ENCODE measurements at places on chromosomes 6 and 20. TPM values are rescaled to one million over a fixed set of nuclear protein-coding genes. Genes with fewer than 3 reads are reported as not detected.

DNA sequence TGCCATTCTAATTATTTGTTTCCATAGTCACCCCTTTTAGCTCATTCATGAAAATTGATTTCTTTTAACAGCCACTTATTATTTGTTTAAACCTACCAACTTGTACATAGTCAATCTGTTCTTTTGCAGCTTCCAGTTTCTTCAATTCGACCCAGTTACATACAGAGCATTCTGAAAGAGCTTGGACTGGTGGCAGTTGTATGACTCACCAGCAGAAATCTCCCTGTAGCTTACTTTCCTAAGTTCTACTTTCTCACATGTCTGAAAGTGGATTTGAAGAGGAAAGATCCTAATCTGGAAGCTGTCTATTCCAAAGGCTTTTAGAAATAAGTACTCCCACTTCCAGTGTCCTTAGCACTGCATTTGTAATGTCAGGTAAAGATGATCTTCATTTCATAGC lies 447.9 kb downstream of the HTR1B start:
- no peak for DNase-seq

DNA sequence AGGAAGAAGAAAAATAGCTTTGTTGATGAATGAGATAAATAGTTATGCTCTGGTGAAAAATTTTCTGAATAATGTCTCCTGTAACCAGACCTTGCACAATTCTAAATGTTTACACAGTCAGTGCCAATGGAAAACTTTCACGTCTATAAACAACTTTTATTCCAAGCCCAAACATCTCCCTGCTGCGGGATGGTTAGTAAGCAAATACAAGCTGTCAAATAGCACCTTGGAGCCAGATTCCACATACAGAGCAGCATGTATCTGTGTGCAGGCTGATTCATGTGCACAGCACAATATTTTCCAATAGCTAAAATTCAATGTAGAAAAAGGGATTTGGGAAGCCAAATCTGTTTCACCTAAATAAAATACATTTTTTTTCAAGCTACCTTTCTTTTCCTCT lies 813.3 kb downstream of the HACE1 start:
- DNase-seq: no peak

DNA sequence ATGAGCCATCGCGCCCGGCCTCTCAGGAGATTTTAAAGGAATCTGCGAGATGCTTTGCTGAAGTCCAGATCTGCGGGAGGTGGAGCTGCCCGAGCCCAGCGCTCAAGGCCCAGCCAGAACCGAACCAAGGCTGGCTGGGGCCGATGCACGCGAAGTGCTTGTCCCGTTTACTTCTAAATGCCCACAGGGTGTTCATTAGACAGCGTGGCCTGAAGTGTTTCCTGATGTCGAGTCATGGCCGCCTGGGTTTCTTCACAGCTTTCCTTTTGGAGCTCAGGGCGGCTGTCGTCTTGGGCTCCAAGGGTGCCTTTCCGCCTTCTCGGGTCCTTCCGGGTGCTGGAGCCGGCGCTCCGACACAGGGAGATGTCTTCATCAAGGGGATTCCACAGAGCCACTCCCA lies 25.1 kb upstream of the CCR6 start:
- no peak for DNase-seq

GRCh38 chr6:23499549-23499948 lies 626.5 kb upstream of the NRSN1 start:
- no peak for DNase-seq

DNA sequence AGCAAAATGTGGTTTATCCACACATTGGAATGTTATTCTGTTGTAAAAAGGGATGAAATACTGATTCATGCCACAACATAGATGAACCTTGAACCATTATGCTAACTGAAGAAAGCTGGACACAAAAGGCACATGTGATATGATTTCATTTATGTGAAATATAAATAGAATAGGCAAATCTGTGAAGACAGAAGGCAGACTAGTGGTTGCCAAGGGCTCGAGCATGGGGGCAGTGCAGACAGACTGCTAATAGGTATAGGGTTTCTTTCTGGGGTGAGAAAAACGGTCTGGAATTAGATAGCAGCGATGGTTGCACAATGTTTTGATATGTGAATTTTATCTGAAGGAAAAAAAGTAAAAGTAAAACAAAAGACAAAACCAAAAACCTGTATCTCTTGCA lies 54.6 kb upstream of the FNDC1 start:
- DNase-seq: no peak

DNA sequence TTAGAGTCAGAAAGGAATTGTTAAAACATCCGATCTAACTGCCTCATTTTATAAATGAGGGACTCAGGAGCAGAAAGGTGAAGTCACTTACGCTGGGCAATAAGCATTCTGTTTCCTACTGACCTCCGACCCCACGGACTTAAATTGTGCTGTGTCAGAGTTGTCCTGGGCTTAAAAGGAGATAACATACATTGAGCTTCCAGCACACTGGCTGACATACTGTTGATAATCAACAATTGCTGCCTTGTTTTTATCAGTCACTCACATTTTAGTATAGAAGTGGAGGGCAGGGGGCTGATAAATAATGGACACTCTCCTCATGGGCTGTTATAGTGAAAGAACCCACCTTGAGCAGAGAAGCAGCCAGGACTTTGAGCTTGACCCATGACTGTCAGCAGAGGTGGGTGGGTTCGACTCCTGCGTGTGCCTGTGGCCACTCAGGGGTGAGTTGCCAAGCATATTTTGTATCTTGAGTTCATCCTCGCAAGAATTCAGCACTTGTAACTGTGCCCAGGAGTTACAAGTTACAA lies 166.5 kb upstream of the JARID2 start:
- no peak for DNase-seq

DNA sequence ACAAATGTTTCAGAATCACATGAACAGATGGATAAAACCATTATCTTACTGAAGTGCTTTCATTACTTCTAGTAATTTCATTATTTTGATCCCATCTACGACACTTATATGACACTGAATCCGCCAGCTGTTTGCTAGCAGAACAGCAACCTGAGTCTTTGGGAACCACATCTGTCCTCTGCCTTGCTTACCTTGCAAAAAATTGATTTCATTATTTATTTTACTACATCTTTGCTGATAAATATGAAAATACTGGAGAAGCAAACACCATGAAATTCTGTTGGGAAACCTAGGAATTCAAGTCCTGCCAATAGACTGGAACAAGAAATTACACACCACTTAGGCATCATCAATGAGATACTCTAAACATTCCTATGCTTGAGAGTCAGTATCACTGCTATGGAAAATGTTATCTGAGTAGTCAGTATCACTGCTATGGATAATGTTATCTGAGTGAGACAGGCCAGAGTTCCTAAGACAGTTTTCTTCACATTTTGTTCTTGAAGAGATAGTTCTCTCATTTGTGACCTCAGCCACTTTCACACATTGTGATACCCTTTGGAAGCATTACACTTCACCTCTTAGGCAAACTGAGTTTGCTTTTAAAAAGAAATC lies 91.9 kb downstream of the PDE10A start:
- no peak for DNase-seq

- DNase-seq: no peak
Measured at GRCh38 chr6:37005827-37006567, 542 bp downstream of the FGD2 start.

DNA sequence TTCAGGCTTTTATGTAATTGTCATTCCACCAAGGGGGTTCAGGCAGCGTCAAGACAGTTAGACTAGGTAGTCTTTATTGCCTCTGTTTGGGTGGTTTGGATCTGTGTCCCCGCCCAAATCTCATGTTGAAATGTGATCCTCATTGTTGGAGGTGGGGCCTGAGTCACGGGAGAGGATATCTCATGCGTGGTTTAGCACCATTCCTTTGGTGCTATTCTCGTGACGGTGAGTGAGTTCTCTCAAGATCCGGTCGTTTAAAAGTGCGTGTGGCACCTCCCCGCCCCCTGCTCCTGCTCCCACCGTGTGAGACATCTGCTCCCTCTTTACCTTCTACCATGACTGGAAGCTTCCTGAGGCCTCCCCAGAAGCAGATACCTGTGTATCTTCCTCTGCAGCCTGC lies 51.3 kb upstream of the FOXC1 start:
- DNase-seq: no peak

DNA sequence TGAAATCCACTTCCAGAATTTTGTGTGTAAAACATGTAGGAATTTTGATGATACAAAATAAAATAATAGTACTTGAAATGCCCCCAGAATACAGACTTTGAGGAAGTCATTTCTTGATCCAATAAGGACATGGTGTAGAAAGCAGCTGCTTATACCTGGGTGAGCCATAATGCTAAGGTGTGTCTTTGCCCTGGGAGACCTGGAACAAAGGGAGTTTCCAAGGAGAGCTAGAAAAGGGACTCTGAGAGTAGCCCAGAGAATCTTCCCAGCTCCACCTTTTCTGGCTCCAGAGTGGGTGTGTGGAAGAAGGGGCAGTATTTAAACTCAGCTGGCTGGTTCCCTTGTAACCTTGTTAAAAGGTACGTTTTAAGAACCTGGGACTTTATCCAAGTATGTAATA lies 77.7 kb downstream of the SOBP start:
- no peak for DNase-seq

DNA sequence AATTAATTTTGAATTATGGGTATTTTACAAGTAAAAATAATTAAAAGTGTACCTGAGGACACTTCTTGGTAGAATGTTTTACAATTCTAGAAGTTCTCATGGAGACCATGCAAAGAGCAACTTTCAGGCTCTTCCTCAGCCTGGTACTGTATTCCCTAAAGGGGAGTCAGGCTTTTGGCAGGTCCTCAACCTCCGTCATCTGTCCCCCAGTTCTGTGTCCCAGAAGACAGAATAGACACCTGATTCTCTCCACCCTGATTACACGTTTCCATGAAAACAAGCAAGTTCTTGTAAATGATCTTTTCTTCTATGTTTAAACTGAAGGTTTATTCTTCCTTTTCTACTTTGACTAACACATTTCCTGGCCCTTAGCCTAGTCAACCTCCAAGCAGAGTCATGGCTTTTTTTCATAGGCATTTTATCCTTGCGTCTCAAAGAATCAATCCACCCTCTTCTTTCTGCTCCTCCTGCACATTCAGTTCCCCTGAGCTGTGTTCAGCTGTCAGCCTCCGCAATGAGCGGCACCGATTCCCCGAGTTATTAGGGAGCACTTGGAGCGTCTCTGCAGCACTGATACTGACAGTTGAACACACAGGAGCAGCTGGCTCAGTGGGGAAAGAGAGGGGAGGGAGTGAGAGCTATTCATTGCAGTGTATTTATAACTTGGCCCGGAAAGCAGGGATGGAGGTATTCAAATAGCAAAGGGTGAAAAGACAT lies 1082.4 kb upstream of the MAP3K7 start:
- no peak for DNase-seq

DNA sequence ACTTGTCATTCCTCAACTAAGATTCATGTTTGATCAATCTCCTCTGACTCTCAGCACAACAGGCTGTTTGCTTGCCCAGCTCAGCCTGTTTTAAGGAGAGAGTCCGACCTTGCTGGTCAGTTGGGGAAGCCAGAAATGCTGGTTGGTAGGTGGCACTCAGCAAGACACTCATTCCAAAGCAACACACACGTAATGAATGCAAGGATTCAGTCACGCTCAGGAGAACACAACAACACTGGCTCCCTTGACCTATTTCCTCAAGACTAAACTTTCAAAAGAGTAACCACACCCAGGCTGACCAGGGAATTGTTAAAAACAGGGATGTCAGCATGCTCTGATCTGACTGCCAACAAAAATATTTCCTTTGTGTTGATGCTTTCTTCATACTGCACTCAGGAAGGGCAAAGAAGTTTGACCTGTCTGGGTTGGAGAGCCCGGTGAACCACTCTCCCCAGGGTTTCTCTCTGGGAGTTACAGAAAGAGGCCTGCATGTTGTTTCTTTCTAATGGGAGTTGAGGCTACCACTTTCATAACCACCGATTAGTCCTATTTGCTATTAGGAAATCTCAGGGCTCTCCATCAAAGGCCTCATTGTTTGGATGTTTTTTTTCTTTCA lies 25.6 kb upstream of the PREP start:
- DNase-seq: no peak

- no peak for DNase-seq
Measured at GRCh38 chr6:119476024-119476423, 126.5 kb upstream of the MAN1A1 start.

GRCh38 chr6:164825386-164825785 lies 484.0 kb downstream of the C6orf118 start:
- no peak for DNase-seq

DNA sequence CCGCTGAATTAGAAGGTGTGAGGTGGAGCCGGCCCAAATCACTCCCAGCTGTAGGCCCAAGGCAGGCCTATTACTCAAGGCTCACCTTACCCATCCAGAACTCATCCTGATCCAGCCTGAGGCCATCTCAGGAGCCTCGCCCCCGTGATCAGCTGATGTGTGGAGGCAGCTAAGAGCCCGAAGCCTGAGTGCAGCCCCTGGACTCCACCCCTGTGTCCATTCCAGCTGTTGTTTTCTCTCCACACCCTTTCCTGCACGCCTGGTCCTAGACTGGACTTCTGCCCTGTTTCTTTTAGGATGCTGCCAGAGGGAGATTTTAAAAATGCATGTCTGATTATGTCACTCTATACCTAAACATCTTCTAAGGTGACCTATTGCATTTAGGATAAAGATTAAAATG lies 124.7 kb upstream of the SUPT3H start:
- no peak for DNase-seq

- no peak for DNase-seq
Measured at GRCh38 chr6:3135668-3136291, 17.3 kb downstream of the BPHL start.

DNA sequence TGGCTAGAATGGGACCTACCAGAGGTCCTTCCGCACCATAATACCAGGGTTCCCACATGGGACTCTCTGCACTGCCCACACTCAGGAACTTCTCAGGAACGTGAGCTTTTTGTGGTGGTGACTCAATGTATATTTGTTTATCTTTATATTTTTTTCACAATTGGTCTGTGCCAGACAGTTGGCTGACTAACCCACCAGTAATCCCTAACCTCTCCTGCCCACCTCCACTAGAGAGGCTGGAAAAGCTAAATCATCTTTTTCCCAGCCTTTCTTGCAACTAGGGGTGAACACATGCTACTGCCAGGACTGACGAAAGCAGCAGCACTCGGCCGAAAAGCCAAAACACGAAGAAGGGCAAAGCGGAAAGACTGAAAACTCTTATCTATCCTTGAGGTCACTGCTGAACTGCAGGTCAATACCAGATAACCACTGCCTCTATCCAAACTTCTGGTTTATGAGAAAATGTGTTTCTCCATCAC lies 112.9 kb downstream of the TRERF1 start:
- no peak for DNase-seq

MDFI gene
- total RNA-seq: 21.7 TPM

SCRT2 gene
- total RNA-seq: not detected

PI3 gene
- total RNA-seq: not detected

EYS gene
- total RNA-seq: 0.48 TPM

TCP11 gene
- not detected for total RNA-seq

HLA-DOA gene
- total RNA-seq: 5.0 TPM

IL17F gene
- not detected for total RNA-seq

EBF4 gene
- 6.0 TPM for total RNA-seq
